HEK293T (cell line): ENCODE measurements at places on chromosomes 2 and 18.

GRCh38 chr2:56299171-56299691 is 115.4 kb downstream of the CCDC85A start:
- no peak for DNase-seq

DNA sequence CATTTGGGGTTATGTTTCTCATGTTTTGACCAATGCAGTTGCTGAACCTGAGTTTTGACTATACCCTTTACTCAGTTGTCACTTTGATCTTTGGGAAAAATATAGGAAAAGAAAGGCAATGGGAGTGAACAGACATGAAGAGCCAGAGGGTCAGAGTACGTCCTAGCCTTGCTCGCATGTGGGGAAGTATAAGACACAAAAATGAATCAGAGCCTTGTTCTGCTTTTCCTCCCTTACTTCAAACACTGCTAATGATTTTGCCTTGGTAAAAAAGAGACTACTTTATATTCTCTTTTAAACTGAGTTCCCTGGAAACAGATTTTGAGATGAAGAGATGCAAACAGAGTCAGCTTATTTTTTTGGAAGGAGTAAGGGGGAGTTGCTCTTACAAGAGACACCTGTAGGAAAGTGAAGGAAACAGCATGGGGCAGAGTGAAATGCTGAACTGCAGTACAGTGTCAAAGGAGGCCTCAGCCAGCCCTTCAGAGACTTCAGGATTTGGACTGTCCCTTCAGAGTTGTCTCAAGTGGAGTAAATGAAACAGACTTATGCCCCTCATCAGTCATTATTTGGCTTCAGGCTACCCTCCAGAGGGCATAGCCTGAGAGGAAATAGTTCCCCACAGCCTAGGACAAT is 11.1 kb upstream of the FAP start:
- DNase-seq: no peak

DNA sequence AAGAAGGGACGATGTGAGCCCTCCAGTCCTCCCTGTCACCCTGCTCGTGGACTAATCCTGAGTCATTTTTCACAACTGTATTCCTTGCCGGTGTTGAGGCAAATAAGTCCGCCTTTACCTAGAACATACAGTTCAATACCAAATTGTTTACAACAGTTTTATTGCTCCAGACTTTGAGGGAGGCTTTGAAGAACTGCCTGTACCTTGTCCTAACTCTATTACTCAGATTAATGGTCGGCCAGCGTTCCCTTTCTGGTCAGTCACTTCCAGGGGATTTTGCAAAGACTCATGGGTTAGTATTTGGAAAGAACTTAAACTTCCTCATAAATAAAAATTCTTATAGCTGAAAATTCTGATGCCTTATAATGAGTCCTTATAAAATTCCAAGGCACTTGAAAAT is 85.1 kb upstream of the ZNF532 start:
- DNase-seq: no peak

DNA sequence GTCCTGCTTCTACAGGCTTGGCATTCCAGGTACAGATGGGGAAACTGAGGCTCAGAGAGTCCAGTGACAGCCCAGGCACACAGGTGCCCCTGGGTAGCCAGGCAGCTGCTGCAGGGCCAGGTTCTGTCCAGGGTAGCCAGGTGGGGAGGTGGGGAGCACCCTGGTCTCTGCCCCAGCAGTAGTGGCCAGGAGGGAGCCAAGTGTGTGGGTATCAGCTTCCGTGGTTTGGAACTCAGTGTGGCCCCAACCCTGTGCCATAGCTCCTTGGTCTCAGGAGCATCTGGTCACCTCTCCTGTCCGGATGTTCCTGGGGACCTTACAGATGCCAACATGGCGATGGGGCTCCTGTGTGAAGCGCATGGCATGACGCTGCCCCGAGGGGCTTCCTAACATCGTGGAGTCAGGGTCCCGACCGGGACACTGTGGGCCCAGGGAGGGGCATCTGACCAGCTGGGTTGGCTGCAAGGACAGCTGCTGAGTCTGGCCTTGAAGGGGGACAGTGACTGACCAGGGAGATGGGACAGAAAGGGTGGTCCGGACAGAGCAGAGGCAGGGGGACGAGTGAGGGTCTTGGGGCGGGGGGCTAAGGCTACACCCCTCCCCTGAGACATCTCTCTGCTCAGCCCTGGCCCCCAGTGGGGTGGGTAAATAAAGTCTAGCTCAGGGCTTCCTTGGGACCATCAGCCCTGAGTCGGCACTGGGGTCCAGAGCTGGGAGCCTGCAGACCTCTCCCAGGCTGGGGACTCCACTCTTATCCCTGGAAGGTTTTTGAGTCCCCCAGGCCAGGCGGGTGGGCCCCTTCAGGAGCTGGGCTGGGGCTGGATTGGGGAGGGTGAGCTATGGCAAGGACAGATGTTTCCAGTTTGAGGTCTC is 76.0 kb upstream of the SMAD7 start:
- no peak for DNase-seq

DNA sequence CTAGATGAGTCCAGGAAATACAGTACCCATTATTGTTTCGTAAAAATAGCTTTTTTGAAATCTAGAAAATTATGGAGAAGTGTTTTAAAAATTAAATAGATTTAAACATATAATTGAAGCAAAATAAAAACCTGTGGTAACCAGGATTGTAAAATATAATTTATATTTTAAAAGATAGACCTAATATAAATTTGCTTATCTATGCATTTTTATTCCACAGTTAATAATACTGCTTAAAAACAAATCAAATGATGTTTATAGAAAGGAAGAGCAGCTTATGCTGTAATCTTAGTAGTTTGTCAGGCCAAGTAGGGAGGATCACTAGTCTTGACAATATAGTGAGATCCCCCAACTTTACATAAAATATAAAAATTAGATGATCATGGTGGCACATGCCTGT is 388.9 kb upstream of the CNTNAP5 start:
- no peak for DNase-seq

- DNase-seq: no peak
These were observed 42.4 kb downstream of the MGAT5 start for GRCh38 chr2:134296301-134296700.

DNA sequence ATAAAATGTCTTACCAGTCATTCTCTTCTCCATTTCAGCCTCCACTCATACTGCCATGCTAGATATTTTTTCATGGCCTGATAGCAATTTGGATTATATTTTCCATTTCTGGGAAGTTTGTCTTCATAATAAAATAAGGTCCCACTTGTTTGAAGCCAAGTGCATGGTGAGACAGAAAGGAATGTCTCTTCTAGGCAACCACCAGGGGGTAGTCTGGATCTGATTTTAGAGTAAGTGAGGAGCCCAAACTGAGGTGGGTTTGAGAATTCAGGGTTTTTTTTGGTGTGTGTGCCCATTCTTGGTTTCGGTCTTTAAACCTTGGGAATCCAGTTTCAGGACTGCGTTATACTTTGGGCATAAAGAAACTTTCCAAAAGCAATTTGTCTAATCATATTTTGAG is 315.5 kb downstream of the RPRM start:
- peak; percentile 31 for DNase-seq

DNA sequence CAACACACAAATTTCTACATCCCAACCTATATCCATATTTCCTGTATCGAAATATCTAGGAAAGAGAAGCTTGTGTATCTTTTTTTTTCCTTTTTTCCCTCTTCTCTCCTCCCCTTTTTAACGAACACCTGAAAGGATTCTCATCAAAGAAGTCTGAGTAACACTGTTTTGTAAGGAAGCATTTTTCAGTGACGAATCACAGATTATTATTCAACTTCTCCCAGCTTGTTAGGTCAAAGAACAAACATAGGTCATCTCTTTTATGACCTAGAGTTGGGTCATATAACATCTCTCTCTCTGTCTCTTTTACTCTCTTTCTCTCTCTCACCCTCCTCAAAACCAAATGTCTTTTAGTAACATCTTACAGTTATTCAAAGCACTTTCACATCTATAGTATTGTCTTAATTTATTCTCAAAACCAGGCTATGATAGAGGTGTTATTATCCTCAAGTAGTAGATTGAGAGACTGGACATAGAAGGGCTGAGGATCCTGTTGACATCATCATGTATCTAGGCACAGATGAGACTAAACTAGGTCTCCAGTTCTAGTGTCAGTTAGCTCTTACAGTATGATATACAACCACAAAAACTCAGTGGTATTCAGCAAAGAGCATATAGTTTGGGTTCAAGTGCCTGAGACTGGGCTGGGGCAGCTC is 80.1 kb upstream of the SPOPL start:
- no peak for DNase-seq

- no peak for DNase-seq
These were observed 27.8 kb upstream of the CXXC1 start for GRCh38 chr18:50315100-50315871.

- DNase-seq: no peak
These were observed 12.3 kb upstream of the RESP18 start for GRCh38 chr2:219344751-219345430.

- DNase-seq: no peak
These were observed 45.8 kb downstream of the GALNT13 start for GRCh38 chr2:153917570-153917969.

DNA sequence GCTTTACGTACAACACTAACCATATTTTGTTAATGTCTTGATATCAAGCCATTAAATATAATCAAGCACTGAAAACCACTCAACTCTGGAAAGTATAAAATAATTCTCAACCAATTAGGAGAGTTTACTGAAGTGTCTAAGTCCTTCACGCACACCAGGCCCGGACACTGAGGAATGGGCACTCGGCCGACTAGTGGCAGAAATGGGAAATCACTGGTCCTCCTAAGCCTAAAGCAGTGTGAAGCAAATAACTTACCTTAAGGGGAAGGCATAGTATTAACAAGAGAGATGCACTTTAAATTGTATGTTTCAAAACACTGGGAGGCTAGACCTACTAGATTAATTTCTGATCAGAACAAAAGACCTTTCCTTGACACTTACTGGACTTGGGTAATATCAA is 45.7 kb downstream of the FAM210A start:
- peak; percentile 17 for DNase-seq

GRCh38 chr2:102029952-102030351 is 38.2 kb downstream of the IL1R2 start:
- DNase-seq: no peak

- no peak for DNase-seq
These were observed 65.4 kb downstream of the POLE4 start for GRCh38 chr2:75023666-75024455.

- DNase-seq: no peak
These were observed 100.7 kb downstream of the LYPD6 start for GRCh38 chr2:149430743-149431736.

GRCh38 chr2:37471994-37472393 is 127.6 kb downstream of the QPCT start:
- no peak for DNase-seq

GRCh38 chr2:208025814-208026184 is 472 bp upstream of the PLEKHM3 start:
- DNase-seq: peak; percentile 19

DNA sequence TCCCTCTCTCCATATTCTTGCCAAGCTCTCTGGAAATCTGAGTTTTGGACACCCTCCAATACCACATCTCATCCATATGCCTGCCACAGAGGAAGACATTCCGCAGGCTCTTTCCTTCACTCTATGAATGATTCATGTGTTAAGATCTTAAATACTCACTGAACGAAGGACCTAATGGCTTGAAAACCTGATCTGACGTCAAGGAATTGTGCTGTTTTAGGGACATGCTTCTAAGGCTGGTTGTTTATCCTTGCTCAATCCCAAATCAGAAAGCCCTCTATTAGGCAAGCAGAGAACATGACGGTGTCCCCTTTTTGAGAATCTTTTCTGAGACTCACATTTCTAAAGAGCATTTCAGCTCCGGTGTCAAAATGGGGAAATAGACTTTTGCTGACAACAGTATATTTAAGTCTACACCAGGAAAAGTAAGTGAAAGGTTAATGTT is 83.7 kb upstream of the GALNT5 start:
- no peak for DNase-seq

GRCh38 chr2:99942561-99943347 is 199.6 kb downstream of the AFF3 start:
- no peak for DNase-seq

DNA sequence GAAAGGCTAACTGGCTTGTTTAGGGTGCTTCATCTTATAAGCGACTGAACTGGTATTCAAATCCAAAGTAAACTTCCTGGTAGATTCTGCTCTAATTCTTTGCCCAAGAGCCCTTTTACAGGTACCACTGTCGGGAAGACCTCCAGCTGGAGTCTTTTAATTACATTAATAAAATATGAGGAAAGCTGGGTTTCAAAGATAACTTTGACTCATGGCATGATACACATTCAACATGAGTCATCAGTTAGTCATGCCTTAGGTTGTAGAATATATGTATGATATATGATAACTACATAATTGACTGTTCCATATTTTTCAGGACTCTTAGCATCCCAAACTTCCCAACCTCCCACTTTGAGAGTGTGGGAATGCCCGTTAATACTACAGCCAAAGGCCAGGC is 32.3 kb downstream of the ZCCHC2 start:
- no peak for DNase-seq

DNA sequence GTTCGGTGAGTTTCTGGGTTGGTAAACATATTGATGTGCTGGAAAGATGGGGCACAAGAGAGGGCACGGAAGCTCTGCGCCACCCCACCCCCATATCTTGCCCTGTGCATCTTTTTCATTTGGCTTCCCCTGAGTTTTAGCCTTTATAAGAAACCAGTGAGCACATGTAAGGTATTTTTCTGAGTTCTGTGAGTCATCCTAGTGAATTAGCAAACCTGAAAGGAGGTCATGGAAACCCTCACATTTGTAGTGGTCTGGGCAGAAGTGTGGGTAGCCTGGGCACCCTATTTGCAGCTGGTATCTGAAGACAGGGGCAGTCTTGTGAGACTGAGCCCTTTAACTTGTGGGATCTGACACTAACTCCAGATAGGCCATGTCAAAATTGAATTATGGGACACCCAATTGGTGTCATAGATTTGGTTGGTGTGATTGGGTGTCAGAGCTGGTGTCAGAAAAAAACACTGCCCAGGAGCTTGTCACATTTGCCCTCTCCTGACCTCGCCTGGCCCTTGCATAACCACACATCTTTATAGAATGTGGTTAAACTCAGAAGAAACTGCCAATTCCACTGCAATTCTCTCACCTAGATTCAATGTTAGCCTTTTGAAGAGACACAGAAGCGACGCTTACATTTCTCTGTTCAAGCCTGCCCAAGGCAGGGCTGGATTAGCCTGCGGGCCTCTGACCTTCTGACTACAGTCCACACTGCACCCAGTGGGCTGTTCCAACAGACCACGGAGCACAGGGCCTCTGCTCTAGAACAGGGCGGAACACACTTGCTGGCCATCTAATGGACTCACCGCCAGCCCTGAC is 12.0 kb upstream of the GALM start:
- no peak for DNase-seq
